ENCODE measurements at places on chromosomes 2 and 18. TPM values are rescaled to one million over a fixed set of nuclear protein-coding genes. Genes with fewer than 3 reads are reported as not detected.

Gene SERPINB13
- total RNA-seq: not detected

Gene HOXD11
- total RNA-seq: not detected

Gene ZBTB7C
- 0.13 TPM for total RNA-seq

GRCh38 chr18:59547581-59548182, 149.5 kb downstream of the CCBE1 start:
- H3K27me3 ChIP-seq: no peaks in the 10 kb centered on the region
- H3K36me3 ChIP-seq: no peaks in the 10 kb centered on the region
- H3K27ac ChIP-seq: no peak overlapping the region
- H3K4me3 ChIP-seq: no peak overlapping the region
- DNase-seq: no peak
- H3K4me1 ChIP-seq: no peaks in the 10 kb centered on the region

Measured in CD8-positive, alpha-beta memory T cell (primary cell).